ENCODE measurements at places on chromosomes 12 and 14.

GRCh38 chr14:34623506-34623905 lies 6.4 kb downstream of the SNX6 start:
- no peak for DNase-seq

DNA sequence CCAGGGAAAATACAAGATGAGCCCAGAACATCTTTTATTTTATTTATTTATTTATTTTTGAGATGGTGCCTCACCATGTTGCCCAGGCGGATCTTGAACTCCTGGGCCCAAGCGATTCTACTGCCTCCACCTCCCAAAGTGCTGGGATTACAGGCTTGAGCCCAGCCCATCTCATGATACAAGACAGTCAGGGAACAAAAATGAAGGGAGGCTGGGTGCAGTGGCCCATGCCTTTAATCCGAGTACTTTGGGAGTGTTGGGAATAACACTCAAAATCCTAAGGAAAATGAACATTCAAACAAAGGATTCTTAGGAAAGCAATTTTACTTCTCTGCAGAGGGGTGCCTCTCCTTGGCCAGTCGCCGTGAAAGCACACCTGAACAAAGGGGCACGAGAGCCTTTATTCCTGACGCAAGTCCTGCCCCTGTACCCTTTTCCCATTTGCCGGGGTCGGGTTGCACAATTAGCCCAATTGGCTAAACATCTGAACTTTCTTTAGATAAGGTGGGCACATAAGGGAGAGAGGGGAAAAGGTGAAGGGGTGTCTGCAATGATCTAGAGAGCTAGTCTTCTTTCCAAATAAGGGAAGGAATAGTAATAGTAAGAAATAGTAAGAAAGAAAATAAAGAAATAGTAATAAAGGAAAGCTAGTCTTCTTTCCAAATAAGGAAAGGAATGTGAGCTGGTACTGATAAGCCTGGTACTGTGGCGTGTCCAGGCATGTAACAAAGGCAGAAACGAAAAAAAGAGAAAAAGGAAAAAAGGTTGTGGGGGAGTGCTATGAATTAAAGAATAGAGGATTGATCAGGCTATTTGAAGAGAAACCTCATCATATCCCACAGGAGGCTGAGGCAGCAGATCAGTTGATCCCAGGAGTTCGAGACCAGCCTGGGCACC lies 13.4 kb downstream of the NCAPD2 start:
- DNase-seq, result no peak

GRCh38 chr12:123388951-123389559 lies 5.1 kb downstream of the KMT5A start:
- no peak for DNase-seq

DNA sequence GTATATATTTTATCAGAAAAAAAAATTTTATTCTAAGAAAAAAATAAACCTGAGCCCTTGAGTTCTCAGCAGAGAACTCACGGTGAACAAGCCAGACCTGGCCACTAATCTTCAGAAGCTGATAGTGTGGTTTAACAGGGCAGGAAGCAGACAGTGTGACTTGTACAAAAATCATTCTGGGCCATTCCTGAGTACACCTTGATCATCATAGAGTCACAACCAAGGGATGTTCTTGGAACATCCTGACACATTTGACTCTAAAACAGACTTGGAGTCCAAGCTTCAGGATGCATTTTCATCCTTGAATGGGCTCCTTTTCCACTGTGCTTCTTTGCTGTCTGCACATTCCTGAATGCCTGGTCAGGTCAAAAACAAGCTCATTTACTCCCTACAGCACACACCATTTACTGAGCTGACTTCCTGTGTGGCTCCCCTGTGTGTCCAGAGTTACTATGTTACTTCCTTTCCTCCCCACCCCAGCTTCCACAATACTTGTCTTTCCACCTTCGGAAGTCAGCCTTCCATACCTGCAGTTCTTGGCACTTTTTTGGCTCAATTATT lies 112.0 kb downstream of the ANO6 start:
- DNase-seq, result no peak

GRCh38 chr12:73361156-73361863 lies 1089.1 kb downstream of the TRHDE start:
- no peak for DNase-seq

DNA sequence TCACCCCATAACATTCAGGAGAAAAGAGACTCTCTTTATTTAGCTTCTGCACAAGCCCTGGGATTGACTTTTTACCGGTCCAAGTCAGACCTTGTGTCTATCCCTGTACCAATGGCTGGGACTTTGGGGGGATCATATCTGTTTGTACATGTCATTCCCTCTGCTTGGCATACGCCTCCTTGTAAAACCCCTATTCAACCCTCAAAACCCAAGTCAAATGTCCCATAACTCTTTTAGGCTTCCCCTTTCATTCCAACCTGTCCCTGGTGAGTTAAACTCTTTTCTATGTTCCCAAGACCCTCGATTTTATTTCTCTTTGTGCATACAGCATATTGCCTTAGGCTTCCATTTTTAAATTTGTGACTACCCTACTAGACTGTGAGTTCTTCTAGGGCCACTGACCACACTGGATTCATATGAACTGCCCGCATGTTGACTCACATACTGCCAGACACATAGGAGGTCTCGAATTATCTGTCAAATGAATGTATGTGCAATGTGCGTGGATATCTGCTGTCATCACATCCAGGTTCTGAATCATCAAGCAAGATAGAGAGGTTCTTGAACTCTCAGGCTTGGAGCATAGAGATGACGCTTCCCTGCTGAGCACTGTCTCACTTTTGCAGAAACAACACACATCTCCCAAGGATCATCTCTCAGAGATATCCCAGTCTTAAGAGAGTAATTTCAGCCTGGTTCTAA lies 548.6 kb upstream of the TBX3 start:
- DNase-seq, result no peak

DNA sequence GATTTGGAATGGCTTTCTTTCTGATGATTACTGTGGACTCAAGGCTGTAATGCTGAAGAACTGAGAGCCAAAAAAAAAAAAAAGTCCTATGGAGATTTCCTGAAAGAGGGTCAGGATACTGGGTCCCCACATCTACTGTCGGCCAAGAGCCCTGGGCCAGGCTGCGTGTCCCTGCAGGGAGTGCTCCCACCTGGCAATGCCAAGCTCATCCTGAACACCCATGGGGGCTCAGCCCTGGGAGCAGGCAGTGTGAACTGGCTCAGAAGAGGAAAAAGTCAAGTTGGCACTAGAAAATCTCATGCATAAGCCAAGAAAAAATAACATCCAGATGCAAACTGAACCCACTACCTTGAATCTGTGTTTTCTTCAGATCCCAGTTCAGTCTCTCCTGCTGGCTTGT lies 35.0 kb upstream of the SMOC1 start:
- DNase-seq, result no peak

DNA sequence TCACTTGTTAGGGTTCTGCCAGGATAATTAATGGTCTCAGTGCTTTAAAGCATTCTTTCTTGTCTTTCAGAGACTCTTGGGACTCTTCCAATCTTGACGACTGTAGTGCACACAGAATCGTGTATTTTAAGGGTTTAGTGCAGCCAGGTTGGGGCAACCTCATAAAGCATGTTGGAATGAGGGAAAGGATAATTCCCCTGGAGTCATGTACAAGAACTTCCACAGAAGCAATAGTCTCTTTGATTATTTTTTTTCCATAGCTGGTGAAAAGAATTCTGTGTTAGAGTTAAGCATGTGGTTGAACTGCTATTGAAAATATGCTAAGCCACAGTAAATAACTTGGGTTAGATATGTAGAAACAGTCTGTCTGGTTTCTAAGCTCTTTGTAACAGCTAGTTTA lies 246.8 kb upstream of the DAAM1 start:
- no peak for DNase-seq

- DNase-seq, result no peak
Measured at GRCh38 chr14:67549734-67550133, 16.6 kb downstream of the PLEKHH1 start.

- no peak for DNase-seq
Measured at GRCh38 chr14:101196795-101197590, 293.5 kb upstream of the RTL1 start.

- DNase-seq, result no peak
Measured at GRCh38 chr14:105902131-105902898, 375.9 kb downstream of the TMEM121 start.

DNA sequence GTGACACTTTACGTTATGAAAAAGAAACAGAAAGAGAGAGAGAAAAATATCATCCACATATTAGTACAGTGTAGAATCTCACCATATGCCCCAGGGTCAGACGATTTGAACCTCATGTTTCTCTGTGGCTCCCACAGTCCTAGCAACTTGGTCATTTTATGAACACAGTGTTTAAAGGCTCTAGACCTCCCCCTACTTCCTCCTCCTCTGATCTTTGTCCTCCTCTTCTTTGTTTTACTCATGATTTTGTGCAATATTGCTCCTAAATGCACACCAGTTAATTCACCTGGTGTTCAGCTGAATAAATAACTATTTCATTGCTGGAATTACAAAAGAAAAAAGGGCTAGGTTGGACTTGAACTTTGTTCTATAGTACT lies 18.2 kb downstream of the GLT1D1 start:
- DNase-seq, result no peak

DNA sequence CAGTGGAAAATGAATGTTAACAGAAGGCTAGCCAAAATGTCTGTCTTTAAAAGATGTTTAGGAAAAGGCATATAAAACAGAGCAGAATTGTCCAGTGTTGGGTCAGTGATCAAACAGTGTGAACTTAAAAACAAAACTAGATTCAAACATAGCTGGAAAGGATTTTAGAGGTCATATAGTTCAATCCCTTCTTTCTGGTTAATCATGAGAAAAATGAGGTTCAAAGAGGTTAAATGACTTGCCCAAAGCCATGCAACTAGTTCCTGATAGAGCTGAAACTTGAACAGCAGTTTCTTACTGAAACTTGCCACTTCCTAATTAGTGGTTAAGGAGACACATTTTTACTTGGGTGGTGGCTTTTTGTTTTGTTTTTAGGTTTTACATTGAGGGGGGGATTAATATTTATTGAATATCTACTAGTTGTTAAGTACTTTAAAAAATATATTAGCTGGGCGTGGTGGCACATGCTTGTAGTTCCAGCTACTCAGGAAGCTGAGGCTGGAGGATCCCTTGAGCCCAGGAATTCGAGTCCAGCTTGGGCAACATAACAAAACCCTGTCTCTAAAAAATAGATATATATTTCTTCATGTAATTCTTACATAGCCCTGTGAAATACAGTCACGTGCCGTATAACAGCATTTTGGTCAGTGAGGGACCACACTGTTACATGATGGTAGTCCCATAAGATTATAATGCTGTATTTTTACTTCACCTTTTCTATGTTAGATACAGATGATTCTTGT lies 20.4 kb downstream of the ACVR1B start:
- peak; percentile 74 for DNase-seq

GRCh38 chr14:89730687-89731086 lies 223.8 kb downstream of the EFCAB11 start:
- no peak for DNase-seq

- DNase-seq, result no peak
Measured at GRCh38 chr12:43105426-43105981, 446.5 kb downstream of the ADAMTS20 start.

GRCh38 chr12:19158923-19159322 lies 29.4 kb downstream of the PLEKHA5 start:
- no peak for DNase-seq

GRCh38 chr14:102947321-102948103 lies 25.0 kb downstream of the AMN start:
- no peak for DNase-seq

- DNase-seq, result no peak
Measured at GRCh38 chr14:25526290-25526689, 476.3 kb upstream of the STXBP6 start.

GRCh38 chr14:105143451-105144025 lies 25.0 kb downstream of the JAG2 start:
- no peak for DNase-seq

DNA sequence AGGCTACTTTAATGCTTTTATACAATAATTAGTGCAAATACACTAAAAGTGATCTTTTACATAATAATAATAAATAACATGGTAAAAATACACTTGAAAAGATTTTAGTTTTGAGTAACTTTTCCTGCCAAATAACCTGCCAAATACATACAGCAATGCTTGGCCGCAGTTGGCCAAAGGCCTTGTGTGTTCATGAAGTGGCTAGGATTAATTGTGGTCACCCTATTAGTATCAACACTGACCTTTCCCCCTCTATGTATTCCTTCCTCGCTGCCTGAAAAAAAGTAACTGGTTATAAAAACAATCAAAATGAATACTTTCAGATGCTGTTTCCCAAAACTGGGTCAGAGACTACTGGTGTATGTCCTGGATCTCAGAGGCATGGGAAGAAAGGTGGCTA lies 34.3 kb downstream of the KICS2 start:
- DNase-seq, result no peak

GRCh38 chr12:116739381-116739887 lies 1.3 kb downstream of the RNFT2 start:
- DNase-seq, result no peak

DNA sequence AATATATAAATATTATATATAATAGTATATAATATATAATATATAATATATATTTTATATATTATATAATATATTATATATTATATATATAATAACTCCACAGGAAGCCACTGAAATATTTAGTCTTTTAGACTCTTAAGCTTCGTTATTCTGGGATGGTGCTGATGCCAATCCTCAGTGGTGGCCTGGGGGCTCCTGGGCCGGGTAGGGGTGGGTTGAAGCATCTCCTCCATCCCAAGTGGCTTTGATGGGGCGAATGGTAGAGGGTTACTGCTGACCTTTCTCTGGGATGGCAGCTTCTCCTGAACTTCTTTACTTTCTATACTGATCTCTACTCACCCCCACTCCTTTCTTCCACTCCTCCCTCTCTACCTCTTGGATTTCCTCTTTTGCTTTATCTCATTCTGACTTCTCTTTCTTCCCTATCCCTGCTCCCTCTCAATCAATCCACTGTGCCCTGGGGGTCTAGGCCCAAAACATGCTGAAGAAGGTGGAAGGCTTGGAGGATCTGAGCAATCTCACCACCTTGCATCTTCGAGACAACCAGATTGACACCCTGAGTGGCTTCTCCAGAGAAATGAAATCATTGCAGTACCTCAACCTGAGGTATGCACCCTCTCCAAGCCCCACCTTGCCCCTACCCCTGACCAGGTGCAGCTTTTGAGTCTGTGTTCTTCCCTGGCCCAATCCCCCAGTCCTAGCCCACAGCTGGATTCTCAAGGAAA lies 4.8 kb upstream of the ENO2 start:
- no peak for DNase-seq

DNA sequence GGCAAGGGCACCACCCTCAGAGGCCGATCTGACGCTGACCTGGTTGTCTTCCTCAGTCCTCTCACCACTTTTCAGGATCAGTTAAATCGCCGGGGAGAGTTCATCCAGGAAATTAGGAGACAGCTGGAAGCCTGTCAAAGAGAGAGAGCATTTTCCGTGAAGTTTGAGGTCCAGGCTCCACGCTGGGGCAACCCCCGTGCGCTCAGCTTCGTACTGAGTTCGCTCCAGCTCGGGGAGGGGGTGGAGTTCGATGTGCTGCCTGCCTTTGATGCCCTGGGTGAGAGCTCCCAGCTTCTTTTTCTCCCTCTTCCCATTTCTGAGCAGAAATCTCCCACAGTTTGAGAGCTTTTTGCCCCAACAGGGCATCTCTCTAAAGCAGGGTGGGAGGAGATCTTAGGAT lies 1.8 kb downstream of the OAS1 start:
- no peak for DNase-seq

GRCh38 chr14:38211255-38211735 lies 3.6 kb downstream of the SSTR1 start:
- DNase-seq, result no peak

- DNase-seq, result no peak
Measured at GRCh38 chr12:62347922-62348650, 87.9 kb downstream of the USP15 start.
